Stimulated activated CD8-positive, alpha-beta memory T cell treated with anti-CD3 and anti-CD28 coated beads, Interleukin-7, amount 100 ng/mL, for 1 hour (primary cell): ENCODE measurements at places on chromosomes 3 and 15.

- no peak for DNase-seq
Measured at GRCh38 chr3:129330409-129330808, 51.7 kb downstream of the HMCES start.

DNA sequence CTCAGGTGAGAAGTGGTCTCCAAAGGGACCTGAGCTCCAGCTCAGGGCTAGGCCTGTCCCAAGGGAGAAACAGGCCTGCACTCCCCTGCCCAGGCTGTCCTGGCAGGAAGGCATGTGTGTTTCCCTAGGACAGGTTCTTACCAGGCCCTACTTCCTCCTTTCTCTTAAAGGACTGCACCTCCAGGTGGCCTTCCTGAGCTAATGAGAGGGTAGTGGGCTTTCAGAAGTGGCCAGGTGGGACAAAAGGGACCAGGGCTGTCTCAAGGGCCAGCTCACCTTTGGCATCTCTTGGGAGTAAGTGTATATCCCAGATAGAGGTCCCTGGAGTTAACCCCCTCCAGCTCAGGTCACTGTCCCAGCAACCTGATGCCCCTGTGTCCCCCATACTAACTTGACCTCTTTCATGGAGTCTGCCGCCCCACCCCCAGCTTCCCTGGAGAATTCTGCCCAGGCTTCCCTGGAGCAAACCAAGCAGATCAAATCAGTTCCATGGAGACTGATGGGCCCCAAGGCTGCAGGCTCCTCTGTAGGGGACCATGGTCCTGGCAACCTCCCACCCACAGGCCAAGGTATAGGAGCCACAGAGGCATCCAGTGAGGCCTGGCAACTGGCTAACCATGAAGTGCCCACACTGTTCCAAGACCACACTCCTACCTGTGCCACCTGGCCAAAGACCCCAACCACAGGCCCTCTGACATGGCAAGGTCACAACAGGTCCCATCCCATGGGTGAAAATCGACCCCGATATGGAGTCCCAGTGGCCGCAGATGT is 67.6 kb downstream of the ZNF445 start:
- DNase-seq = no peak

DNA sequence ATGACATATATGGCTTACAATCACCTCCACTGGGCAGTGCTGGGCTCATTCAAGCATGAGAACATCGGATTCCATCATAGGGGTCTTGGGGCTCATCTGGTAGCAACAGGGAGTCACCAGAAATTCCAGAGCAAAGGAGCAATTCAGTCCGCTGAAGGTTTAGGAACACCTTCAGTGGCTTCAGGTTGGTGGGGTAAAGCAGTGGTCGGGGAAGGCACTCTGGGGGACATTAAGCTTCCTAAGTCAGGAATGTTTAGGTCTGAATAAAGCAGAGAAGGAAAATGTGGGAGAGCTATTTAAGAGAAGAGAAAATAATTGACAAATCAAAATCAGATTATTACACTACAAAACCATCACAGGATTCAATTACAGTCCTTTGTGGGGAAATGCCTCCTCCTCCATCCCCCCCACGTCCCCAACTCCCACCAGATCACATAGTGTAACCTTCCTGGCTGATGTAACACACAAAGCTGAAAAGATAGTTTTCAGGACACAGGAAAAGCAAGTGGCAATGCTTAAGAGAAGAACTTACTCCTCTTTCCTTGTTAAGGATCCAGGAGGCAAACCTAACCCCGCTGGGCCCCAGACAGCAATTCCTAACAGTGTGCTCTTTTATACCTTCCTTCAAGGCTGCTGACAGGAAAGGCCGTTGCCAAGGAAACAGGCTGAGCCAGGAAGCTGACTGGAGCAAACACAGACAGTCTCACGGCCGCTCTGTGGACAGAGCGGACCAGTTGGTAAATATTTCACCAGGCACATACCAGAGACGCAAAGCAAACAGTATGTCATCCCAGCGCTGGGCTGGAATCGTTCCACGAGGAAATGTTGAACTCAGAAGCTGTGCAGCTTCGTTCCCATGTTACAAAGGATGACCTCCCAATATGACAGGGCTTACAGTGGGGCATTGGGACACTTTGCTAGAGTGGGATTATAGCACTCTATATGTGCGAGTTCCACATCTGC is 57.5 kb upstream of the LMCD1 start:
- DNase-seq = no peak

DNA sequence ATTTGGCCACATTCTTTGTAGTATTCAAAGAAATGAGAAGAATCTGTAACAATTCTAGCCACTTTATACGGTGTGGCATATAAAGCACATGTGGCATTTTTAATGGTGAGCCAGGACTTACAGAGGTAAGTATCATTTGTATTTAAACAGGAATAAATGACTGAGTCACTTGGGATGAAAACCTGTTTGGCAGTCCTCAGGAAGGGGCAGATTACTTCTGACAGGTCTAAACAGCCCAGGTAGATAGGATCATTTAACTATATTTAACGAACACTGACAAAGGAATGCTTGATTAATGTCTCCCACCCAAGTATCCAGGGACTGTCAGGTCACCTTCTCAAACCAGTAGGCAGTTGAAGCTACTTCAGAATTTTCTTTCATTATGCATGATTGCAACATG is 241.5 kb upstream of the SATB1 start:
- DNase-seq = no peak

DNA sequence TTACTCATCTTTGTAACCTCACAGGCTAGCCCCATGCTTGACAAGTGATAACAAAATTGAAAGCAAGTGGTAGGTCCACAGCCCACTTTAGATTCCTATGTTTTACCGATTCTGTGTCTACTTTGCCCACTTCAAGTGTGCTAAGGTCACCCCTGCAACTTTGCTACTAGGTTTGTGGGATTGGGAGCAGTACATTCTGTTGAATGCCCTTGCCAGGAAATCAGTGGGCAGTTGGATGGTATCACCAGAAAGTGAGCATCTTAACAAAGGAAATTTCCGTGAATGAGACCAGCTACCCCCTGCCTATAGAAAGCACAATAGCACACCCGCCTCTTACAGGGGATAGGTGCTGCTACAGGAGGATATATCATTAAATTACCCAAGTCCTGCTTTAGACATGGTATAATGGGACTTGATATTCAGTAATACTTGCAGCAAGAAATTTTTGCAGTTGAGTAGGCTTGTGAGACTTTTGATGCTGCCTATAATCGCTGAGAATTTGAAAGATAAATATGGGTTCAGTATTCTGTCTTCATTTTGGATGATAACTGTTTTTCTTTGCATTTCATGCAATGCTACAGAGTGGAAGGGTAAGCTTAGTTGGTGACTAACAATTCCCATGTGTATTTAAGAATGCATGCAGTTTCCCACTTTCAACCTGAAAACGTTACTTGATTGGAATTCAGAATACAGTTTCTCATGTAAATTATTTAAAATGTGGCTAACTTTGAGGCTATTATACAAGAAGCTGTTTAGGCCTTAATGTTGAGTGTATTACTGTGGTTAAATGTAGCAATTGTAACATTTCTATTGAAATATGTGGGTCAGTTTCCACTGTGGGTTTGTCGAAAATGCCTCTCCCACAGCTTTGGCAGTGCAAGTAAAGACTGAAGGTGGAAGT is 9.5 kb downstream of the EBLN2 start:
- no peak for DNase-seq

GRCh38 chr3:107943786-107944523 is 146.9 kb downstream of the CD47 start:
- no peak for DNase-seq

DNA sequence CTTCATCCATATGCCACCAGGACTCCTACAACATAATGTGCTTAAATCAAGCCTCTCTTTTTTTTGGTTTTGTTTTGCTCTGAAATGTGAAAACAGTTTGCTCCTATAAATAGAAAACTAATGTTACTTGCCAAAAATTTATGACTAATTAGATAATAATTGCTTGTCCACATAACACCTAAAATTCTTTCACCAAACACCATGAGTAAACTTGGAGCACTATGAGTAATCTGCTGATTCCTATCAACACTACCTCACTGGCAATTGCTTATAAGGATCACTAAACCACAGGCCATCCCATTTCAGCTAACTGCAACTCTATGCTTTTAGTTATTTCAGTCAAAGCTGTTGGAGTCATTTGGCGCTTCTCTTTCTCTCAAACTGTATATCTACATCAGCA is 252.7 kb downstream of the EPHA3 start:
- DNase-seq = no peak

GRCh38 chr3:160616311-160616710 is 50.9 kb upstream of the KPNA4 start:
- DNase-seq = no peak

GRCh38 chr3:117490716-117491115 is 781.1 kb downstream of the TUSC7 start:
- DNase-seq = no peak

DNA sequence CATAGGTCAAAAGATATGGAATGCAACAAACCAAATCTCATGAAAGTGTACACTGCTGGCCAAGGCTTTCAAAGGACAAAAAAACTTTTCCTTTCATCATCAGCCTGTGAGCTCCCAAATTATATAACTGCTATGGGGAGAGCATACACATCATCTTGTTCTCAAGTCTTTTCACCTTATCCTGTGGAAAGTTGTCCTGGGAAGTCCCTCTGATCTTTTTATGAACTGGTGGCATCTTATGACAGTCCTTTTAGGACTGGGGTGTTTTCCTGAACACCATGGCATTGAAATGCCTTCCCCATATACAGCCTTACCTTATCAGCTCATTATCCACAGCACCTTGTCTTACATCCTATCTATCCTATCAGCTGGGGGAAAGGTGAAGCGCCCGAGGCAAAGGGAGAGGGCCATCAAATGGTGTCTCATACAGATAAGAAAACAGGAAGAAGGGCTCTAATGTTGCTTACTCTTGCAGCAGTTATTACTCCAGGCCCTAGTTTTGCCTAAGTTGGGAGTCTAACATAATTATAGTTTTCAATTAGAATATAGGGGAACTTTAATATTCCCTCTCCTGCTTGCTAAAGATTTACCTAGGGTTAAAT is 61.5 kb upstream of the GOLIM4 start:
- no peak for DNase-seq

DNA sequence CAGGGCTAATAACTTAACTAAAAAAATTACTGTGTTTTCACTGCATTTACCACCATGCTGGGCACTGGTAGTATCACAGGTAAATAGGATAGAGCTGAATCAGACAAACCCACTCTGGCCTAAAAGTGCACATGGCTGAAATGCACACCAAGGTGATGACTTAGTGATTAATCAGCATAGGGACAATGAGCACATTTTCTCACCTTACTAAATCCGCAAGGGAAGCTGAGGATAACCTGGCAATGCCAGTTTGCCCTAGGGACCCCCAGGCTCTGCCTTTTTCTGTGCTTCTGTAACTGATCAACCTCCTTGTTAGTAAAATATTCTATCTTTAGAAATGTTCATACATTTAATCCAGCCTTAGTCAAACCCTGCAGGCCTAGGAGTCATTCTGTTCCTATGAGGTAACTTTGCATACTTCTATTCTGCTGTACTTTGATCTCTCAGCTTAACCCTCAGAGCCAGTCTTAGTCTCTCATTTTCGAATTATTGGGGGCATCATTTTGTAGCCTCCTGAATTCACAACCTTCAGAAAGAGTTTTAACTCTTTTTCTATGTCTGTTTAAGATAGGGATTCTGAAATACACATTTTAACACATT is 562.9 kb upstream of the KCNMB2 start:
- no peak for DNase-seq

- DNase-seq = no peak
Measured at GRCh38 chr3:108001457-108001856, 89.4 kb downstream of the CD47 start.
